Small intestine (tissue), 16 donors: ENCODE measurements at places on chromosomes 2 and 18. TPM values are rescaled to one million over a fixed set of nuclear protein-coding genes. Genes with fewer than 3 reads are reported as not detected.

DNA sequence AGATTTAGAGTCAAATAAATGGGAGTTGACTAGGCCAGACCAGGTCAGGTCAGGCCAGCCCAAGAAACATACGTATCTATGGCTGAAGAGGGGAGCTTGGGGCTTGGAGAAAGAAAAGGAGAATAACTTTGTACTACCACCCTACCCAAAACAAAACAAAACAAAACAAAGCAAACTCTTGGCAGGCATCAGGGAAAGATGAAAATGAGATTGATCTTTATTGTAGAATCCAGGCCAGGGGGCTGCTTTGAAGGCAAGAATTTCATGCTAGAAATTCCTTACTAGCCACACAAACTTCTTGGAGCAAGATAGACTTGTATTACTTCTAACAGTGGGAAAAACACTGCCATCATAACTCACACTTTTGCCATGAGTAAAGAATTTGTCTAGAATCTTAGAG, 26.2 kb downstream of the QPCT start:
- no peaks in the 10 kb centered on the region for H3K27me3 ChIP-seq
- H3K4me1 ChIP-seq = no peaks in the 10 kb centered on the region
- no peak overlapping the region for H3K27ac ChIP-seq
- H3K36me3 ChIP-seq = no peaks in the 10 kb centered on the region
- H3K4me3 ChIP-seq = no peak overlapping the region
- DNase-seq = no peak

GRCh38 chr2:119758881-119759450, 756 bp upstream of the PTPN4 start:
- H3K4me1 ChIP-seq = no peaks in the 10 kb centered on the region
- H3K4me3 ChIP-seq = peak overlapping the region; percentile 83
- peak overlapping the region; percentile 97 for H3K27ac ChIP-seq
- no peaks in the 10 kb centered on the region for H3K27me3 ChIP-seq
- no peak for DNase-seq
- H3K36me3 ChIP-seq = no peaks in the 10 kb centered on the region

GRCh38 chr2:206189691-206190090, 30.0 kb downstream of the EEF1B2 start:
- H3K27me3 ChIP-seq = peaks cover 3% of the 10 kb centered on the region
- no peak for DNase-seq
- no peaks in the 10 kb centered on the region for H3K4me1 ChIP-seq
- H3K36me3 ChIP-seq = no peaks in the 10 kb centered on the region

DNA sequence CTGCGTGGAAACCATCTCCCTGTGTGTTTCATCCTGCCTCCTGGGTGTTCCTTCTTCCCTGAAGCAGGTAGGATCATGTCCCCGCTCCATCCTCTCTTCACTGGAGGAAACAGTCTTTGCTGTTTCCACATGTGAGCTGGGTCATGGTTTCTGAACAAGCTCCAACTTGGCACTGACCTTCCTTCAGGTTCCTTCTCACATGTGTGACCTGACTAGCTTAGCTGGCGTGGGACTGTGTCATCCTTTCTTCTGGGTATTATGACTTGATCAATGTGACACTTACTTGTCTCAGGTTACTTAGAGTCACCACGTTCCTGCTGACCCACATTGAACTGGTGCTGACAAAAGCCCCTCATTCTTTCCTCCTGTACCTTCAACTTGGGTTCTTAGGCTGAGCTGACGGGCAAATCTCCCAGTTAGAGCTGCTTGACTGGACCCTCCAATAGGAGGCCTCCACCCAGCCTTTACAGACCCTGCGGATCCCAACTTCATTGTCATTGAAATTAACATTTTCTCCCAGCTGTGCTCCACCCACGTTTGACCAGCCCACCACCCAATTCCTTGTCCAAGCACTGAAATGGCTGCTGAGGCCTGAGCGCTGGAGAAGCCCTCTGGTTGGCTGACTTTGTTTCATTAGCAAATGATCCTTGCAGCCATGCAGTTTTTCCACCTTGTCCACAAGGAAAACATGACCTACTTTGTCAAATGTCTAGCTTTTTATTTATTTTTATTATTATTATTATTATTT, 128.1 kb downstream of the DDX1 start:
- H3K4me3 ChIP-seq = no peak overlapping the region
- H3K36me3 ChIP-seq = no peaks in the 10 kb centered on the region
- no peaks in the 10 kb centered on the region for H3K27me3 ChIP-seq
- H3K4me1 ChIP-seq = no peaks in the 10 kb centered on the region

DNA sequence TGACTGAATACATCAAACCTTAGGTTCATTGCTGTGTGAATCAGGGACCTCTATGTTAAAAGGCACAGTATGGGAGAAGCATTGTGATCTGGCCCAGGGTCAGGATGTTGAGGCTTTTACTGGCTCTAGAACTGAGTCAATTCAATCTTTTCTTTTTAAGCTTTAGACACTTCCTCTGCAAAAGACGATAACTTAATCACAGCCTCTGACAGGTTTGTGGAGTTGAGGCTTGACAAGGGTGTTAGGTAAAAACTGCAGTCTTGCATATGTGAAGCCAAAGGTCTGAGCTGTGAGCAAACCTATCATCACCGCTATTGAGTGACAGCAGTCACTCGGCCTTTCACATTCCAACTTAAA, 17.3 kb upstream of the ARHGAP25 start:
- H3K4me1 ChIP-seq = no peaks in the 10 kb centered on the region
- no peak overlapping the region for H3K27ac ChIP-seq
- H3K4me3 ChIP-seq = no peak overlapping the region
- H3K36me3 ChIP-seq = no peaks in the 10 kb centered on the region
- no peaks in the 10 kb centered on the region for H3K27me3 ChIP-seq

- H3K27me3 ChIP-seq = no peaks in the 10 kb centered on the region
- no peak overlapping the region for H3K4me3 ChIP-seq
- H3K36me3 ChIP-seq = no peaks in the 10 kb centered on the region
- no peak overlapping the region for H3K27ac ChIP-seq
- DNase-seq = no peak
These were observed 206.2 kb downstream of the PARD3B start for GRCh38 chr2:204751472-204751871.

GRCh38 chr2:9099341-9099751, 95.9 kb upstream of the MBOAT2 start:
- H3K27me3 ChIP-seq = no peaks in the 10 kb centered on the region
- no peaks in the 10 kb centered on the region for H3K4me1 ChIP-seq
- no peak for DNase-seq
- no peaks in the 10 kb centered on the region for H3K36me3 ChIP-seq

DNA sequence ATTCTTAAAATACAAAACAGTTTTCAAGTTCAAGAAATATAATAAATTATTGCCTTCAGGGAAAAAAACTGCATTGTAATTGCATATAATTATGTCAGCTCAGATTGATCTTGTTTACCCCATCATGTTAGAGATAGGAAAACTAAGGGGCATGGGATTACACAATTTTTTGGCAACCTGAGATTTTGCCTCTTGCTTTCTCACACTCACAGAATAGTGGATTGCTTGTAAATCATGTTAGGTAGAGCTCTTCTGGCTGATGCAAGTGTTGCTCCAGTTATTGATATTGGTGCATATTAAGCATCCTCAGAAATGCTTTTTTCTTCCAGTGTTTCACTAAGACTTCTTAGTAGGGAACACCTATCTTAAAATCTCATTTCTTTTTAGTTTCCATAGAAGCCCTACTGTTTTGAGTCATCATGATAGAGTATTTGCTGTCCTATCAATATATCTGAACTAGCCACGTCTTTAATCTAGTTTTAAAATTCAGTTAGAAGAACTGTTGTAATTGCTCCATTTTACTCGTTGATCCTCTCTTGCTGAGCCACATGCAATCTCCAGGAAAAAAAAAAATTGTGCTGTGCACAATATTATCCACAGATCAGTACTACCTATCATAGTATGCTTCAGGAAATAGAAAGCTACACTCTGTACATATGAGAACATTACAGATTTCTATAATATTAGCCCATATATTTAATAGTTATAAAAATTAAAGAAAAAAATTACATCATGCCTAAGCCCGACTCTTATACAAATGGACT, 393.1 kb downstream of the LRP1B start:
- no peaks in the 10 kb centered on the region for H3K36me3 ChIP-seq
- H3K27me3 ChIP-seq = no peaks in the 10 kb centered on the region
- H3K4me1 ChIP-seq = no peaks in the 10 kb centered on the region
- H3K4me3 ChIP-seq = no peak overlapping the region
- H3K27ac ChIP-seq = no peak overlapping the region
- no peak for DNase-seq

DNA sequence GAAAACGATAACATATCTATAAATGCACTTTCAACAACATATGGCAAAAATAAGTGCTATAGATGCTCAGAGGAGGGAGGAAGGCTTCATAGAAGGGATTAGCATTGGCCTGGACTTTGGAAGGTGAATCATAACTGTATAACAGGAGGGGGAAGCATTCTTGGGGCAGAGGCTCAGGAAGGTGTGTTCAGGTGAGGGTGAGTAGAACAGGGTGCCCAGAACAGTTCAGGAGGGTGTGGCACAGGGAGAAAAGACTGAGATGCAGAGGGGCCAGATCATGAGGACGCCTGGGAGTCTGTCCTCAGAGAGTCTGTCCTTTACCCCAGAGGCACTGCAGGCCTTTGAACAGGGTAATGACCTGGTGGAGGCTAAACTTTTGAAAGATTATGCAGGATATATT, 29.3 kb upstream of the MEP1B start:
- H3K27me3 ChIP-seq = no peaks in the 10 kb centered on the region
- peaks cover 2% of the 10 kb centered on the region for H3K4me1 ChIP-seq
- peak; percentile 93 for DNase-seq
- H3K27ac ChIP-seq = peak overlapping the region; percentile 14
- H3K36me3 ChIP-seq = no peaks in the 10 kb centered on the region

- DNase-seq = no peak
- H3K27me3 ChIP-seq = peaks cover 2% of the 10 kb centered on the region
- no peak overlapping the region for H3K27ac ChIP-seq
- H3K4me3 ChIP-seq = no peak overlapping the region
- no peaks in the 10 kb centered on the region for H3K36me3 ChIP-seq
These were observed 291.9 kb upstream of the SPRED2 start for GRCh38 chr2:65724336-65724735.

The RAB10 gene
- 39.7 TPM for polyA plus RNA-seq

The SPHKAP gene
- 0.01 TPM for polyA plus RNA-seq

The PLB1 gene
- polyA plus RNA-seq = 0.45 TPM

The ACTG2 gene
- 2.0 TPM for polyA plus RNA-seq

The MFSD6 gene
- polyA plus RNA-seq = 5.9 TPM

The SP5 gene
- 1.1 TPM for polyA plus RNA-seq
